Activated CD4-positive, alpha-beta T cell treated with anti-CD3 and anti-CD28 coated beads, Interleukin-2, Interleukin-4, amounts not matched to agents 100 ng/mL and 50 ng/mL, durations not matched to agents 16 hours and 8 hours (primary cell): ENCODE measurements at places on chromosomes 1 and 21.

DNA sequence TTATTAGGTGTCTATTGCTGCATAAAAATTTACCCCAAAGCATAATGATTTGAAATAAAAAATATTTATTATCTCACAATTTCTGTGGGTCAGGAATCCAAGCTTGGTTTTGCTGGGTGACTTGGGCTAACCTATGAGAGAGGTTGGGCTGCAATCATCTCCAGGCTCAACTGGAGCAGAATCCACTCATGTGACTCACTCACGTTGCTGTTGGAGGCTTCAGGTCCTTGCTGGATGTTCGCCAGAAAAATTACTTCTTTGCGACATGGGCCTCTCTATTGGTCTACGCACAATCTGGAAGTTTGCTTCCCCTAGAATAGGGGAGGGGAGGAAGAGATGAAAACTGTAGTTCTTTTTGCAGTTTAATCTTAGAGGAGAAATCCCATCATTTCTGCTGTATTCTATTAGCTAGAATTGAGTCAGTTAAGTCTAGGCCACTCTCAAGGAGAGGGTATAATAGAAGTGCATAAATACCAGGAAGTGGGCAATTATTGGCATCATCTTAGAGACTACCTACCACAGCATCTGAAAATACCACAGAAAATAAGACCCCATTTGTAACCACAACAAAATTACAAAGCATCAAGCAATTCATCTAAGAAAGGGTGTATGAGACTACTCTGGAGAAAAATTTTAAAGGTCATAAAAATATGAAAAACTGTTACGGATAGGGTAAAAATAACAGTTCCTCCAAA is 5.7 kb upstream of the FASLG start:
- DNase-seq = no peak

- DNase-seq = no peak
Observed at GRCh38 chr1:63116016-63116415, 206.4 kb upstream of the FOXD3 start.

DNA sequence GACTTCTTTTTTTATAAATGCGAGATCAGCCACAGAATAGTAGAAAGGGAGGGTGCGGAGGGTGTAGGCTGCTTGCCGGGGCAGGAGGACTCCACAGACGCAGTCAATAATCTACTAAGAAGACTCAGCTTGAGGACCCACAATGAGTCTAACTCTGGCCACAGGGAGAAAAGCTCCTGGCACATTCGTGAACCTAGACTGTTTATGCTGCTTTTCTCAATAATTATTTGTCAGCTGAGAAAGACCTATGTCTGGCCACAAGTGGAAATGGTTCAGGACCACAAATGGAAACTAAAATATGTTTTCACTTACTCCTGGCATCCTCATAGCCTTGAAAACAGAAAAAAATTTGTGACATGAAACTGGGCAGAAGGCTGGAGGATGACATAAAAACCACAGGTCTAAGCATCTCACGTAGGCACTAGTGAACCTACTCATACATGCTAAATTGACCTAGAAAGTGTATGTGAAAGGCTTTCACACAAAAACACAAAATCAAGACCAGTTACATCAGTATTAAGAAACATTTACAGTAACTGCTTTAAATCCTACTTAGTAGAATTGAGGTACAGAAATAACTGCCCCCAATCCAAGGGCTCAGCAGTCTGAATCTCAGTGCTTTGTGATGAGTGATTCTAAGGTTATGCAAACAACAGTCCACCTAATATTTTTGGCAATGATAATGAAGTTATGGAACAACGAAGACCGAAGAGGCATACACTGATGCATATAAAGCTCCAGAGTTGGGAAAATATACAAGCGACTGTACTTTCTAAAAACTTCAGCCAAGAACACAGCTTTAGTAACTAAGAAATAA is 159.5 kb downstream of the SLC45A1 start:
- peak; percentile 67 for DNase-seq

- no peak for DNase-seq
Observed at GRCh38 chr21:46092026-46092764, 5.7 kb upstream of the COL6A2 start.

DNA sequence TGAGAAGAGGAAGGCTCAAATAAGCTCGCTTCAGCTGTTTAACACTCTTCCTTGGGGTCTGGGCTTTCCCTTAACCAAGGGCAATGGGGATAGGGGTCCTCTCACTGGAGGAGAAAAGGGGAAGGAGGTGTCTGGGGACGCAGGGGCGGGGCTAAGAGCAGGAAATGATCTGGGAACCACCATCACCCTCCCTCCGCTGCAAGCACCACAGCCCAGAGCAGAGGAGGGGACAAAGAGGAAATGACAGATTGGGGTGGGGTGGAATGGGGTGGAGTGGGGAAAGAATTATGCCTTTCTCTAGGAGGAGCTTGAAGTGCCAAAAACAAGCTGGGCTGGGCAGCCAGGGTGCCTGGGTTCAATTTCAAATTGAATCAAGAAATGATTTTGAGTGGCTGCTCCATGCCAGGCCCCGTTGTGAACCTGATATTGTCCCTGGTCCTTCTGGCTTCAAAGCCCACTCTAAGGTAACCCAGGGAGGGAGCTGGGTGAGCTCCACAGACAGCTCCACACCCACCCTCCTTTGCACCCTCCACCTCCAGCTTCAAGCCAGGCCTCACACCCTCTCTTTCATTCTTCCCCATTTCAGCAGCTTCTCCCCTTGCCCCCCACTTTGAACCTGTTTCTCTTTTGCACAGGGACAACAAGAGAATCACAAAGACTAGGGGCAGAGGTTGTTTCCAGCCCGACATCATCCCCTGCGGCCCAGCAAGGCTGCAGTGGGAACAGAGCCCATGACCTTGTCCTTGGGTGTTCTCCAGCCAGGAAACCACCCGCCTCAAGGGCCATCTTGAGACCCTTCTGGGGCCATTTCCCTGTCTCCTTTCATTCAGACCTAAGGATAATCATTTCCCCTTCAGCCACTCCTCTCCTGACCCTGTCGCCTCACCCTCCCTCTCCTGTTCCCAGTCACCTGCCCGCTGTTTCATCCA is 1.1 kb downstream of the ARHGAP30 start:
- peak; percentile 88 for DNase-seq

GRCh38 chr21:46393451-46393940 is 65.2 kb upstream of the DIP2A start:
- no peak for DNase-seq

DNA sequence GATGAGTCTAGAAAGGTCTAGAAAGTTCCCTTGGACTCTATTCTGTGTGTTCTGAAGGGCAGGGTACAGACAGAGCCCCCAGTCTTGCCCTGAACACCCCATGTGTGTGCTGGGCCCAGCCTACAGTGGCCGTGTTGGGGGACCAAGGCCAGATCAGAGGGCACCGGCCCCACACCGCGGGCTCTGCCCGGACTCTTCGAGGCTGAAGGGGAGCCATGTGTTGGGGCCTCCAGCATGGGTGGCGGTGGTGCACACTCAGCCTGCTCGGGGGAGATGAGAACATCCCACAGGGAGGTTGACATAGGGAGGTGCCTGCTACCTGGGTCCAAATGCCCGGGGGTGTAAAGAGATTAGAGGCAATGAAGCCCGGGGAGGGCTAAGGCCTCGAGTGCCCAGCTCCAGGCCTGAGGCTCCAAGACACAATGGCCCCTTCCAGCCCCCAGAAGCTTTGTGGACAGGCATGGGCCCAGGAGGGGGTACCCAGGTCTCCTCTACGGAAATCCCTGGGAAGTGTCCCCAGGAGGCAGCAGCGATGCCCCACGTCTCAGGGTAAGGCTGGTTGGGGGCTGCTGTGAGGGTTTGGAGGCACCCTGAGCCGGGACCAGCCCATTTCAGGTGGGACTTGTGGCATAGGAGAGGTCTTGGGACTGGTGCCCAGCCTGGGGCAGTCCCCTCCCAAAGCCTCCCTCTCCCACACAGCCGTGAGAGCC is 12.1 kb downstream of the ARHGEF16 start:
- no peak for DNase-seq

- no peak for DNase-seq
Observed at GRCh38 chr1:72060466-72061245, 221.7 kb downstream of the NEGR1 start.

DNA sequence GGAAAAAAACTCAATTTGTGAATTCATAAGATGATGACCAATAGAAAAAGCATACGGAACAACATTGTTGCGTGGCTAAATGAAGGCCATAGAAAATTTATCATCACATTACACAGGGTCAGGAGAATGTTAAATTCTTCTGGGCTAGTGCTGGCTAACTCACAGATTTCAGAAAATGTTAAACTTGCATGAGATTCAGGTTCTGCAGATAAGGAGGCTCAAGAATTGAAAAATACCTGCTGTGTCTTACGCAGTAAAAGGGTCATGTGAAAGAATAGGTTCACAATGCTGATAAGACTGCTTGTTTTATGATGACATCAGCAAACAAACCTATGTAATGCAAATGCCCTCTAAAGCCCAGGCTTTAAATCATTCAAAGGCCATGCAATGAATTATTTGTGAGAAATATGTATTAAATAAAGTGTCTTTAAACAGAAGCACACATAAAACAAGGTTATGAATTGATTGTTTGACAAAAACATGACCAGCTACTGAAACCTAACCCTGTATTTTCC is 378.8 kb downstream of the USP25 start:
- DNase-seq = no peak

DNA sequence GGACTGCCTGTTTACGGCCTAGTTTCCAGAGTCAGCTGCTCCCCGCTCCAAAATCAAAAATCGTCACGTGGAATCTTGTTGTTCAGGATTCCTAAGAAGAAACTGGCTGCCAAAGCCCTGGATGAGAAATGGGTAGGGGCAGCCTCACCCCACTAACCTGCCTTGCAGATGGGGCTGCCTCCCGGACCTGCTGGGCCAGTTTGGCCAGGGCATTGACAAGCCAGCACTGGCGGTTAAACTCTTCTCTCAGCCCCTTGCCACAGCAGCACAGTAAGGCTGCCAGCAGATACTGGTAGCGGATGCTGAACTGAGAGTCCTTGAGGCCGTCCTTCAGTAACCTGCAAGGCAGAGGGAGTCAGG is 31.6 kb upstream of the PPP1R15B start:
- no peak for DNase-seq

DNA sequence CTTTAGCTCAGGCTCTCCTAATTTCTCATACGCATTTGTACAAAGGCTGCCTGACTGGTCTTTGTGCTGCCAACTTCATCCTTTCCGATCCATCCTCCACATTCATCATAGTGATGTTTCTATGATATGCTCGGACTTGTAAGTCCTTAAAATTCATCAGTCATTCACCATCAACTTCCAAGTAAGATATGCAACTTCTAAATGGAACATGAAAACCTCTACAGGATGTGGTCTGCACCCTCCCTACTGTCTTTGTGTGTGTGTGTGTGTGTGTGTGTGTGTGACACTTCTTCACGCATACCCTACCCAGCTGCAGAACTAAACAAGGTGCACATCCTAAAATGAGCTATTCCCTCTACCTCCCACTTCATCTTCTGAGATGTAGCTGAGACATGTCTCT is 397.9 kb upstream of the NR5A2 start:
- DNase-seq = no peak

DNA sequence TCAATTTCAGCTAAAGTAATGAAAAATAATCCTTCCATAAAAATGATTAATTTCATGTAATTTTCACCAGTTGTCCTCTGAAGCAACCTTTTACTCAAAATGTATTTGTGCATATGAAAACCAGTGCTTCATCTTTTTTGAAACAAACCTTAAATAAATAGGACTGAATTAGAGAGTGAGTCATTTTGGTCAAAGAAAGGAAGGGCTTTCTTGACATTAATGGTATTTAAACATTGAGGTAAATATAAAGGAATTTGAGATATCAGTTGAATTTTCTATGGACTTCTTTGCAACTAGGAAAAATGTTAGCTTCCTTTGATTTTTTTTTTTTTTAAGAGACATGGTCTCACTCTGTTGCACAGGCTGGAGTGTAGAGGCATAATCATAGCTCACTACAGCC is 38.7 kb downstream of the SNX7 start:
- DNase-seq = no peak

GRCh38 chr1:26049531-26050247 is 3.8 kb upstream of the SLC30A2 start:
- DNase-seq = no peak

- DNase-seq = no peak
Observed at GRCh38 chr1:195763146-195763906, 844.9 kb downstream of the KCNT2 start.

GRCh38 chr21:46205766-46206162 is 21.5 kb upstream of the SPATC1L start:
- DNase-seq = no peak

DNA sequence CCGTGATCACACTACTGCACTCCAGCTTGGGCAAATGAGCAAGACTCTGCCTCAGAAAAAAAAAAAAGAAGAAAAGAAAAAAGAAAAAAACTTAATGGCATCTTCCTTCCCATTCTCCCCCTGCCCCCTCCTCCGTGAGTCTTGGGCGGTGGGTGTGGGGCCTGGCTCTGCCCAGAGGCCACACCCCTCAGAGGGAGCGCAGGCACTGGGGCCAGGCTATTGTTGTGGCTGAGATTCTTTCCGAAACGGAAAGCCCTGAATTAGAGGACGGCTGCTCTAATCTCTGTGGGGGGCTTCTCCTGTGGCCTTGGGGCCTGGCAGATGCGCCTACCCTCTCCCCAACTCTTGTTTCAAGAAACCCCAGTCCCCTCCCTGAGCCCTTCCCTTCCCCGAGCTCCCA is 4.1 kb upstream of the FAM110D start:
- DNase-seq = no peak

- DNase-seq = no peak
Observed at GRCh38 chr1:246165826-246166709, 341.0 kb downstream of the SMYD3 start.

GRCh38 chr1:9112961-9113880 is 15.7 kb downstream of the GPR157 start:
- DNase-seq = no peak

GRCh38 chr1:941015-941587 is 17.4 kb downstream of the SAMD11 start:
- DNase-seq = no peak

DNA sequence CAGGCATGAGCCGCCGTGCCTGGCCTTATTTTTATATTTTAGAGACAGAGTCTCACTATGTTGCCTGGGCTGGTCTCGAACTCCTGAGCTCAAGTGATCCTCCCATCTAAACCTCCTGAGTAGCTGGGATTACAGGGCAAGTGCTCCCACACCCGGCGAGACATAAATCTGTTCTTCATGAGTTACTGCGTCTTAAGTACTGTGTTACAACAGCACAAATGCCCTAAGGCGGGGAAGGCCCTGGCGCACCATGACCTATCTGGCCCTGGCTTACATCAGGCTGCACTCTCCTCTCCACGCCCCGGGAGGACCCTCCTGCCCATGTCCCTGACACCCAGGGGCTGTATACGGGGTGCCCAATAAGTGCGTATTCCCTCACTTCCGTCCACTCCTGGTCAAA is 4.3 kb downstream of the GPR153 start:
- no peak for DNase-seq

- DNase-seq = no peak
Observed at GRCh38 chr1:185699874-185700273, 34.3 kb upstream of the HMCN1 start.

- no peak for DNase-seq
Observed at GRCh38 chr1:19433719-19433998, 51.7 kb downstream of the CAPZB start.

GRCh38 chr21:46322351-46323226 is 1.1 kb downstream of the C21orf58 start:
- no peak for DNase-seq
